ENCODE measurements at places on chromosomes 6 and 20. TPM values are rescaled to one million over a fixed set of nuclear protein-coding genes. Genes with fewer than 3 reads are reported as not detected.

The TFAP2D gene
- not detected for total RNA-seq

The PBOV1 gene
- not detected for total RNA-seq

The SLC17A3 gene
- not detected for total RNA-seq

The DNMT3B gene
- 6.2 TPM for total RNA-seq

The VSTM2L gene
- total RNA-seq: not detected

The TINAG gene
- not detected for total RNA-seq

The CRIP3 gene
- total RNA-seq: not detected

The RNF39 gene
- not detected for total RNA-seq

The COMMD7 gene
- total RNA-seq: 52.8 TPM

The MMUT gene
- total RNA-seq: 17.3 TPM

The TNF gene
- total RNA-seq: not detected

Measured in thoracic aorta endothelial cell (primary cell).